CD8-positive, alpha-beta memory T cell (primary cell): ENCODE measurements at places on chromosomes 6 and 20.

DNA sequence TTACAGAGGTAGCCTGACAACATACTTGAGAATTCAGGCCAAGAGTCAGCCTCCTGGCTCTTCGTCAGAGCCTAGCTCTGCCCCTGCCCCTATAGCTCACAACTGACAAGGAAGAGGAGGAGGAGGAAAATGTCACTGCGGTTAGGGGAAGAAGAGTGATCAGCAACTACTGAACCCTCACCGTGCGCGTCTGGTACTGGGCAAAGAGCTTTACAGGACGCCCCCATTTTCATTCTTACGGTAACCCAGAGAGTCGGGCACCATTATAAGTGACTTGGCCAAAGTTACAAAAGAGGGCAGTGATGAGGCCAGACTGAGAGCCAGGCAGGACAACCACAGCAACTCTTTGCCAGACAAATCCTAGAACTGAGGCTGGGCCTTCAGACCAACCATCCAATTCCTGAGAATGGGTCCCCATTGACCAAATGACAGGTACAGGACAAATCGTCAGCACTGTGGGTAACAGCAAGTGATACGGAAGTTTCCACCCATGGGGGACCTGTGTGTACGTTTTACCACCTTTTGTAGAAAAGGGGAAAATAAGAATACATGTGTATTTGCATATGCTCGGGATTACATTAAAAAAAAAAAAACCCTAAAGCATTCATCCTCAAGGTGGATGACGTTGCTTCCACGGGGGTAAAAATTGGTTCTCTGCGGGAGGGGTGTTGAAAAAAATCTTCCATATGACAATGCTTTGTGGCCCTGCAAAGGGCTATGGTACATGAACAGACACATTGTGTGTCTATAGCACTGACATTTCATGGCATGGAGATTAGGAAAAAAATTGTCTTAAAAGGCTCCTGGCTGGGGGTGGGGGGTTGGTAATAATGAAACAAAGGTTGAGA is 118.0 kb downstream of the NFATC2 start:
- DNase-seq: peak; percentile 43

- DNase-seq: no peak
Observed at GRCh38 chr6:169862892-169863525, 111.6 kb downstream of the ERMARD start.

- DNase-seq: no peak
Observed at GRCh38 chr20:6811262-6812035, 44.0 kb downstream of the BMP2 start.

- no peak for DNase-seq
Observed at GRCh38 chr20:13817342-13817741, 32.5 kb downstream of the NDUFAF5 start.
